ENCODE measurements at places on chromosomes 5 and 9.

DNA sequence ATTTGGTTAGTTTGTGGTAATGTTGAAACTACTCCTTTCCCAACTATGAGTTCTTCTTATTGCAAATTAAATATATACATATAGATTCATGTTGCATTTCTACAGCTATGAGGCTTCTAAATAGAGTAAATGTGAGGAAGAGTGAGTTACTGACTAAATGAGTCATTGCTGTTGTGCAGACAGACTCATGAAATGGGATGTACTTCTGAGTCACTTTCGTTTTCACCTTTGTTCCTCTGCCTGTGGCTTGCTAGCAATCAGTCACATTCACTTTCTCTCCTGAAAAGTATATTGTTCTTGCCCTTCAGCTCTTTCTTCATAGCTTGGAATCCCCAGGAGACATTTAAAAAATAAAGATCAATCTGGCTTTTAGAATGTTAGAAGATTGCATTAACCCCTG lies 295.5 kb upstream of the SMC2 start:
- DNase-seq: no peak

- DNase-seq: no peak
These were observed 14.9 kb upstream of the SCGB3A2 start for GRCh38 chr5:147863454-147864158.

DNA sequence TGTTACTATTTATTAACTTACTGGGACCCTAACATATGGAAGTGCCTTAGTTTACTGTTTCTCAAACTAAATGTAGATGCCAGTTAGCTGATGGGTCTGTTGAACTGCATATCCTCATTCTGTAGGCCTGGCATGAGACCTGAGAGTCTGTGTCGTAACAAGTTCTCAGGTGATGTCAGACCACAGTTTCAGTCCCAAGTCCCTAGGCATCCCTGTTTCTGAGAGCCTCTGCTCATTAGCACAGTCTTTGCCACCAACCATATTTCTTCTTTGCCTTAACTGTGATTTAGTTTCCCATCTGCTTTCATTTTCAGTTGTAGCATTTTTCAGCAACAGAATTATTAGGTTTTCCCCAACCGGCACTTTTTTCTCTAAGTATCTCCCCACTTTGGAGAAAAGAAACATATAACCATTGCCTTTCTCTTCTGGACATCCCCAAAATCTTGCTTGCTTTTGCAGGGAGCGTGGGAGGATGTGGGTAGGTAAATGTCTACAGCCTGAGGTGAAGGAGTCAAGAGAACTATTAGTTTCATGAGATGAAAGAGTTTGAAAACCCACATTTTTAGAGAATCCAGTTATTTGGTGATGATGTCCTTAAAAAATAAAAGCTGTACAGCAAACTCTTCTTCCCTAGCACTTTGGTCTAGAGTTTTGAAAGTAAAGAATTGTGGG lies 74.6 kb downstream of the NUDT12 start:
- DNase-seq: no peak

DNA sequence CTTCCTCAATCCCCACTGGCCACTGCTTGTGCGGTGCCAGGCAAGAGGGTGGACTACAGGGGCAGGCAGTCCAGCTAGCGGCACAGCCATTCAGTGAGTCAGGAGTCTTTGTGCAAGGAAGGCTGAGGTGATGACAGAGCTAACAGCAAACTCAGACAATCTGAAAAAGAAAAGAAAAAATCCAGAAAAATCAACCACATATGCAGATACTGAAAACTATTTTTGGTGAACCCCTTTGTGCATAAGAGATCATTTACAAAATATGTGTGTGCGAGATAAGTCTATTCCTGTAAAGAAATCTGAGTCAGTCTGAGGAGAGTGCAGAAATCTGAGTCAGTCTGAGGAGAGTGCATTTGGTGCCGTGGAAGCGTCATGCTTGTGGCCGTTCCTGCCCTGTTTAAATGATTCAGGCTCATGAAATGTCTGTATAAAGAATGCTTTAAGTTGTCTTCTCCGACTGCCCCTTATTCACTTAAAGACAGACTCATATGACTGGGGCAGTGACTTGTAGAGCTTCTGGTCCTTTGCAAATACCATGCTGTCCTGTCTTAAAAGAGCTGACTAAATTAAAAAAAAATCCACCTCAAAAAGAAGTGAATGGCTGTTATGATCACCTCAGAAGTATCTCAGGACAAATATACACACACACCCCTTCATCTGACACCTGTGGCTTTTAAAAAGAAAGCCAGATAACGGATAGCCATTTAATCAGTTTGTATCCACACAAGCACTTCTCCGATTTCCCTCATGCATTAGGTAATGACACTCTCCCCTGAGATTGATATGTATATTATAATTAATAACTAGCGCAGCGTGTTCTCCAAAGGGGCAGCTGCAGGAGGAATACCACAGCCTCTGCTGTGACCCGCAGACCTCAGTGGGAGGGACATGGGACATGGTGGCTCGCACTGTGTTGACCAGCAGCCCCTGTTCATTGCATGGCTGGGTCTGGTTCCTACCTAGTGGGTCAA lies 47.3 kb downstream of the TRIO start:
- DNase-seq: no peak

DNA sequence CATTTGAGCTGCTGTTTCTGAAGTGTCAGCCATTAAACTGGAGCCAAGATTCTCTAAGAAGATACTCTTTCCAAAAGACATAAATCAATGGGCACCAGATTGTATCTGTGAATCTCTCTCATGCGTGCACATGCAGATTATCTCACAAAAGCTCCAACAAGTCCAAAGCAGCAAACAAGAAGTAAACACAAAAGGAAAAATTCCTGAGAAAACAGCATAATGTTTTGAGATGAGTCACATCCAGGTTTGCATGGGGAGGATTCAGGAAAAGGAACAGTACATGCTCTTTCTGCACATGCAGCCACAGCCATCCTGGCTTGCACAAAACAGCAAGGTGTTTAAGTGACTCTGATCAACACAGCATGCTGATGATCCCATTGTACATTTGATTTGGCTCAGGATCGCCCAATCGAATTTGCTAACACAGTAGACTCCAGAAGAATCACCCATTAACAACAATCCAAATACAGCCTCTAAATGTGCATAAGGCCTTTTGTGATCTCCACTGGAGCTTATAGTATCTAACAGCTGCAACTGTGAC lies 143.1 kb downstream of the ELAVL2 start:
- DNase-seq: no peak

DNA sequence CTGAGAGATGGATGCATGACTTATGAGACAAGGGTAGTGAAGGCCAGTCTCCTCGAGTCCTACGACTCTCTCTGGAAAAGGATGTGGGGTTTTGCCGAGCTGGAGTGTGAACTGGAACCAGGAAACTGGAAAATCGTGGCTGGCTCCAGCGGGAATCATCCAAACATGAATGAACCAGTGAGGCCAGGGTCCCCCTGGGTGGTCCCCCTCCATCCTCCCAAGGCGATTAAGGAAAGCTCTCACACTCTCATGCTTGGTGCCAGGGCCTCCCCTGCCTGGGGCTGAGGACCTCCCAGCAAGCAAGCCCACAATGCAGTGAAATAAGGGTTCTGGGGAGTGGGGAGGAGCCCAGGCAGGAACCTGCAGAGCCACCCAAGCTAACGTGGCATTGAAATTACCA lies 9.6 kb upstream of the AMBP start:
- no peak for DNase-seq

DNA sequence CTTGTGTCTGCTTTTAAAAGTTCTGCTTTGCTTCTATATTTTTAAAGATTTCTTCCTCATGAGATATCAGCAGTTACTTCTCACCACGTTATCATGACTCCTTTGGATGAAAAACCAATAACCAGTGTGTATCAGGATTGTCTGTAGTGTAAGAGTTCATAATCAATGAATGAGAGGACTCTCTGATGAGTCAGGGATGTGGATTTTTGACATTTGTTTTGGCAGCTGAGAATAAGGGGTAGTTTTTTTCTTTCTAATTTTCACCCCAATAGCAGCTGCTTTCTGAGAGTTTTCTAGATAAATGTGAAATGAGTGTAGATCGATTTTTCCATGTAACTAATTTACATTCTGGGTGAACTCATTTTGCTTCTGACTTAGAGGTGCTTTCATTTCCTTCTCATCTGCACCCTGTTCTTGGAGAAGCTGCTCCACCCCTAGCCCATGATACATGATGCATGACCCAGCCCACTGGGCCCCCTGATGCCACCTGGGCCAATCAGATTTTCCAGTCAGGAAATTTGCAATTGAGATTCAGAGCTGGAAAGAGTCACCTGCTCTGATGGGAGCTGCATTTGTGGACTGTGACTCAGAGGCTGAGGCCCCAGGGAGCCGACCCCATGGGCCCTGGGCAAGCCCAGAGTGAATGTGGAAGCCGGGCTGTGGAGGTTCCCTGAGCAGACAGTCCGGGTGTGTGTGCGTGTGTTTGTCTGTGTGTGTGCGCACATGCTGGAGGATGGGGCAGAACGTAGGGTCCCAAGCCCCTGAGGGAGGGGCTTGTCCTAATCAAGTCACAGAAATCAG lies 159.3 kb downstream of the RGS3 start:
- DNase-seq: peak; percentile 18

DNA sequence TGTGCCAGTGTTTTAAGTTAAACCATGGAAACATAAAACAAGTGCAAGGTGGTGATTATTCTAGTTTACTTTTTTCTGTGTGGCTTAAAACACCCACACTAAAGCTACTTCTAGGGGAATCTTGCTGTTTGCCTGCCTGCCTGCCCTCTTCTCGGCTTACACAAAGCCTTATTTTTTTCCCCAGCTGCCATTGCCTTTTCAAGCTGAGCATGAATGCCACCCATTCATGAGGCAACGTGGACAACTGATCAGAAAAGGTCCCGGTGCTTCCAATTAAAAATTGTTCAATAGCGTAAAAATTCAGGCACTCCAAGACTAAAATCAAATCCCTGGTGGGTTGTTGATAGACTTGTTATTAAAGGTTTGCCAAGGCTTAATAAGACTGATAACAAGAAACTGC lies 401.4 kb downstream of the TMEM161B start:
- DNase-seq: no peak

DNA sequence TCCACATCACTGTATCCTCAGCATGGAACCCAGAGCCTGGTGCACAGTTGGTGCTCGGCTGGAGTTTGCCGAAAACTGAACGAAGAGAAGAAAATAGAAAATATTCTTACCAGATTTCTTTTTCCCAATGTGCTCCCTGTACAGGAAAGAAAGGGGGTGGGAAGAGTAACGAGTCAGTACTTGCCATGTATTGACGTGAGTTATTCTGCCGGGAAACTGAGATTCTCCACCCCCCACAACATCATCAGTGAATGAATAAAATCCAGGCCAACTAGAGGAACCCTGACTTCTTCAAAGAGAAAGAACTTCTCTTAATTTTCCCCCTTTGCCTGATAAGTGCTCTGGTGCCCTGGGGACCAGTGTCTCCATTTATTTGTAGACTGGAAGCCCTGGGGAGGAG lies 80.6 kb downstream of the SH3PXD2B start:
- no peak for DNase-seq

GRCh38 chr9:123283048-123283408 lies 14.6 kb upstream of the STRBP start:
- DNase-seq: no peak

DNA sequence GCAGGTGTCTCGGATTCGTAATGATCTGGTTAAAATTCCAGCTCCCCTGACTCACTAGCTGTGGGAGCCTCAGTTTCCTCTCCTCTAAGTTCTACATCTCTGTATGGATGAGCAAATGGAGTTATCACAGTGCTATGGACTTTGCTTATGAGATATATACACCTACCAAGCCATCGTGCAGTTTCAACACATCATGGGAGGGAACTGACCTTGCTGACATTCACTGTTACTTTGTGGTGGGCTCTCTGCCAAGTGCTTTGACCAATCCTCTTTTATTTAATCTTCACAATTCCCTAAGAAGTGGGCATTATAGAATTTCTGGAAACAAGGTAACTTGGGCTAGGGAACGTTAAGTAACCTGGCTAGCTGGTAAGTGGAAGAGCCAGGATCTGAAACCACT lies 70.2 kb downstream of the PTPN3 start:
- DNase-seq: no peak
